ENCODE measurements at places on chromosomes 5 and 9. TPM values are rescaled to one million over a fixed set of nuclear protein-coding genes. Genes with fewer than 3 reads are reported as not detected.

- no peak for DNase-seq
Observed at GRCh38 chr5:65020492-65020891, 251.8 kb downstream of the CWC27 start.

- no peak for DNase-seq
Observed at GRCh38 chr5:123304777-123305316, 118.4 kb downstream of the CEP120 start.

DNA sequence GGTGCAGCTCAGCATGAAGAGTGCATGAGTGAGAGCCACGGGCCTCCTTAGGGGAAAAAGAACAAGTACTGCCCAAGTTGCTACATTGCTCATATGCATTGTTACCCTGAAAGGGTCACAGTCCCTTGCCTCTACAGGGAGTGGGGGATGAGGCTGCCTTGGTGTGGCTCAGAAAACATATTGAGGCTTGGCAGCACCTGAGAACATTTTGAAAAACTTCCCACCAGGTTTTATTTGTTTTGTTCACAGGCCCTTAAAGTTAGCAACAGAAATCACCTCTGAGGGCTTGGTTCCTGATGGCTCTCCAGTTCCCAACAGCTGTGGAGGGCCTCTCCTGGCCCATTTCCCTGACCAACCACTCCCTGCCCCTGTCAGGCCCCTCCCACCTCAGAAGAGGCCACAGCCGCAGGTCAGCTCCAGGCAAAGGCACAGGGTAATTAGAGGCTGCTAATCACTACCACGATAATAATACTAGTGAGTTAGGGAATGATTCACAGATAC, 90.7 kb upstream of the ADRA1B start:
- DNase-seq, result peak; percentile 18

GRCh38 chr9:27528076-27528885, 1.3 kb downstream of the MOB3B start:
- peak; percentile 91 for DNase-seq

GRCh38 chr9:93025736-93026135, 32.8 kb upstream of the SUSD3 start:
- no peak for DNase-seq

DNA sequence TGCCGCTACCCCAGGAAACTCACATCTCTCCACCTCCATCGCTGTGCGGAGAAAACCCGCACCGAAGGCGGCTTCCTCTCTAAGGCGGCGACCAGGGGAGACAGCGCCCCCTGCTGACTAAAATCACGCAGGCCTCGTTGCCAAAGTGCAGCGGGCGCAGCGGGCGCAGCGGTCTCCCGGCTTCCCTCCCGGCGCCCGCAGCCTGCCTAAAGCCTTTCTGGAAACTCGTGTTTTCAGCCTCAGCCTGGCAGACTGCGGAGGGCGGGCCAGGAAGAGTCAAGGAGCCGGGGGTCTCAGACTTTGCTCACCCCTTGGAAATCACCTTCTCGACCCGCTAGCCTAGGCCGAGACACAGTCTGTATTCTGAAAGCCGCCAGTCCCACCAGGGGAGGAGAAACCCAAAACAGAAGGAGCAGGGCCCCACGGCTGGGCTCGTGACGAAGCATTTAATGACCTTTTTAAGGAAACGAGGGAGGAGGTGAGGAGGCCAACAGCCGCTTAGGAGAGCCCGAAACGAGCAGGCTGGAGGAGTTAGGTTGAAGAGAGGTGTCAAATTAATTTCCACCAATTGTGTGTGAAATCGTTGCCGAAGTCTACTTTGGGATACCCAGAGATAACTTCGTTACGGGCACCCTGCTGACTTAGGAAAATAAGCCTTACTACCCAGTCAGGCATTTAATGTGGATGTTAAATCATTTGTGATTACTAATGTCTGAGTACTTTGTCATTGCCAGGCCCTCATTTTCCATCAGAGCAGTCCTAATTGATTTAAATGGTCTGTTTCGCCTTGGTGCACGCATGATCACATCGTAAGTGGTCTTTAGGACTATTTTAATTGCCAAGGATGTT, 7.3 kb upstream of the FOXB2 start:
- DNase-seq, result peak; percentile 71

GRCh38 chr5:155943516-155944407, 383.2 kb upstream of the SGCD start:
- peak; percentile 50 for DNase-seq

The PCDHGA7 gene
- total RNA-seq, result 3.3 TPM

- DNase-seq, result no peak
Observed at GRCh38 chr9:23693374-23693773, 132.7 kb downstream of the ELAVL2 start.

- no peak for DNase-seq
Observed at GRCh38 chr9:98323831-98324135, 68.3 kb upstream of the TBC1D2 start.

- DNase-seq, result peak; percentile 11
Observed at GRCh38 chr9:5557606-5558587, 47.6 kb downstream of the PDCD1LG2 start.

- DNase-seq, result no peak
Observed at GRCh38 chr5:149046196-149046829, 16.5 kb downstream of the SH3TC2 start.

GRCh38 chr5:73121119-73121463, 716 bp downstream of the TMEM171 start:
- DNase-seq, result no peak

GRCh38 chr5:73295447-73295846, 122.5 kb downstream of the TMEM174 start:
- no peak for DNase-seq

- no peak for DNase-seq
Observed at GRCh38 chr5:16681876-16682275, 65.1 kb upstream of the RETREG1 start.

- no peak for DNase-seq
Observed at GRCh38 chr5:176528301-176528700, 8.9 kb downstream of the RNF44 start.

- DNase-seq, result no peak
Observed at GRCh38 chr5:136064510-136064909, 35.7 kb downstream of the TGFBI start.

GRCh38 chr9:135908093-135908753, 877 bp upstream of the CAMSAP1 start:
- DNase-seq, result no peak

DNA sequence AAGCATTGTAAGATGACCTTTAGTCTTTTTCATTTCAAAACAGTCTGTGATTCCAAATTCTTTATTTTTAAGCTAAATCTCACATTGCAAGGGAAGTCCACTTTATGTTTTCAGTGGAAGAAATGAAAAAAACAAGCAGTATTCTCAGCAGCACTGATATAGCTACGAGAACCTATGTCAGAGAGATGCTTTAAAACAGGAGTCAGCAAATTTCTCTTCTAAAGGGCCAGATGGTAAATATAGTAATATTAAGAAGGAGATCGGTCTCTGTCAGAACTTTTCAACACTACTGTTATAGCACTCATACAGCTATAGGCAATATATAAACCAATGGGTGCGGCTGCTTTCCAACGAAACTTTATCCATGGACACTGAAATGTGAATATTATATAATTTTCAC, 18.7 kb downstream of the IL31RA start:
- no peak for DNase-seq

The PCDHGA10 gene
- total RNA-seq, result 4.0 TPM

Measured in transverse colon (tissue), 4 donors.